ENCODE measurements at places on chromosomes 3 and 15.

- no peak for DNase-seq
Measured at GRCh38 chr3:16388850-16389441, 123.9 kb downstream of the OXNAD1 start.

DNA sequence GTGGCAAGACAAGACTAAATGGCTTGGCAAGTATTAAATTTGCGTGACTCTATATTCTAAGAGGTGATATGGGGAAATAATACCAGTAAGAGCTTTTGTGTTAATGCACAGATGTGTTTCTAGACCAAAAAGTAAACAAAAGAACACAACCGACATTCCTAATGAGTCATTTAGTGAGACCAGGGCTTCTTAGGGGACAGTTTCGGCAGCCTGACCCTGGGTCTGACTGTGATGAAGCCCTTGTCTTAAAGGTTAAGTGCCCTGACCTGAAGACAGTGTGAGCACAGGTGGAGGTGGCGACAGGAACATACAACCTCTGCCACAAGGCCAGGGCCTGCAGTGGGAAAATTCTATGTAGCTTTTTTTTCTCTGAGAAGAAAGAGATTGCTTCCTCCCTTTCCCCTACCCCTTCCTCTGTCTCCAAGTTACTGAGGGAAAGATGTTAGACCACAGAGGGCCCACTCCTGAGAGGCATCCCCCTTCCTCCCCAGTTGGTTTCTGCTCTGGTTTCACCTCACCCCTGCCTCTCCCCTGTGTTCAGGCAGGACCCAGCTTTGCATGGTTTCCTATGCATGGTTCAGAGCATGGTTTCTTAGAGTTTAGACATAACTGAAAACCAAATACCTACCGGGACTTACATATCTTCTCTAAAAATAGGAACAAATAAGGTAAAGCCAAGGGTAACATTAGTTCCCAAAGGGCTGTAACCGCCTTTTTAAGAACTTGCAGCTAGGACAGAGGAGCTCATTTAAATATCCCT, 24.8 kb upstream of the CMTM7 start:
- DNase-seq, result no peak

DNA sequence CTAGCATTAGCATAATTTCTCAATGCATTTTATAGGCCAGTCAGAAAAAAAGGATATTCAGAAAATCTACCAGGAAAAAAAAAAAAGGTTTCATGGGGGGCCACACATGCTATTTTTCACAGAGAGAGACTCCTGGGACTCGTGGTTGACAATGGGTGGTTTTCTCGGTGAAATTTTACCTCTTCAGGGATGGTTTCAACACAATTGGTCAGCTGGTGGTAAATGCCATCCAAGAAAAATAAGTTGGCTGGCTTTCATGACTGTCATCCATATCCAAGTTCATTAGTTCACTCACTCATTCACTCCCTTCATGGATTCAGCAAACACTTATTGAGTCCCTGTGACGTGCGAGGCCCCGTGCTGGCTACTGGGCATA, 217.3 kb downstream of the SHQ1 start:
- no peak for DNase-seq

GRCh38 chr15:73573037-73573436, 60.2 kb downstream of the NPTN start:
- DNase-seq, result no peak

DNA sequence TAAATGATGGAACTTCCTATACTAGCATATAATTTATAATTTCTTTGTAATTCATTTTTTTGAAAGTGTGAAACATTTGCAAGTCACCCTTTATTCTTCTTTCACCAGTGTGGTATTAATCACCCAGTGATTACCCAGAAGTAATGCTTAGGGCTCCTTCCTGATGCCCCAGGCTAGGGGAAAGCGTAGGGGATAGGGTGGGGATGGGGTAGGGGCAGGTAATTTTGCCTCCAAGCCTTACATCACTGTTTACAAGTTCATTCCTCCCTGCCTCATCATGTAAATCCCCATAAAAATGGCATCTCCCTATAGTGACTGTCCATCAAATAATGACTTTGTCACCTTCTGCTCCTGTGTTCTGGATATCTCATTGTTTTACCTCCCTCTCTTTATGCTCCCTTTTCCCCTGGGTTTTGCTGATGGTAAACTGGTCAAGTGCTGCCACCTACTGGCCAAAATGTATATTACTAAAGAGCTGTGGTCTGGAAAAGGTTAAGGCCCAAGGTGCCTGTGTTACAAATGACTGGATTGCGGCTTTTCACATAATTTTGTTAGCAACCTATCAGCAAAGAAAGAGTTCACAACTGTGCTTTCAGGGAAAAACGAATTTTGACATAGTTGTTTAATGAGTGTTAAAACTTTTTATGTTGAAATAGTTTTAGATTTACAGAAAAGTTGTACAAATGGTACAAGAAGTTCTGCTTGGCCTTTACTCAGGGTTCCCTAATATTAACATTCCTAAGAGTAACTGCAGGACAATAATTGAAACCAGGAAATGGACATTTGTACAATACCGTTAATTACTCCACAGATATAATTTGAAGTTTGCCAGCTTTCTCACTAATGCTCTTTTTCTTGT, 54.7 kb downstream of the ONECUT1 start:
- peak; percentile 59 for DNase-seq

DNA sequence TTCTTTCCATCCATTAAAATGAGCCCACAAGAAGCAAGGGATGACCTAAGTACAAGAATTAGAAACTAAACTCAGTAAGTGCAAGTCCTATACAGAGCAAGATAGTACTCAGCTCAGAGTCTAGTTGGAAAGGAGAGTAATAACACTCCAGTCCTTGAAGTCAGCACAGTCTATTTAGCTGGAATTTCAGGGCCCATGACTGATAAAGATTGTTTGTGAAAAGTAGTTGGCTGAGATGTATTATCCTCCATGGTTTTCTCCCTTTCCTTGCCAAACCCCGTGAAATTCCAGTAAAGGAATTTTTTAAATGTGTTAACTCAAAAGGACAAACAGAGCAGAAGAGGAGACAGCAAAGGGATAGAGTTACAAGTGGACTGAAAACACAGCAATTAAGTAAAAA, 127.2 kb upstream of the STT3B start:
- DNase-seq, result no peak

- DNase-seq, result peak; percentile 32
Measured at GRCh38 chr15:68578980-68579935, at the start of gene CORO2B. TSS of gene CORO2B (plus strand) at chr15:68578993. CDS start at chr15:68579263, 270 bp downstream.

- DNase-seq, result no peak
Measured at GRCh38 chr3:126713199-126713598, 9.2 kb downstream of the CHCHD6 start.

- DNase-seq, result no peak
Measured at GRCh38 chr3:105948101-105948500, 79.3 kb upstream of the CBLB start.

DNA sequence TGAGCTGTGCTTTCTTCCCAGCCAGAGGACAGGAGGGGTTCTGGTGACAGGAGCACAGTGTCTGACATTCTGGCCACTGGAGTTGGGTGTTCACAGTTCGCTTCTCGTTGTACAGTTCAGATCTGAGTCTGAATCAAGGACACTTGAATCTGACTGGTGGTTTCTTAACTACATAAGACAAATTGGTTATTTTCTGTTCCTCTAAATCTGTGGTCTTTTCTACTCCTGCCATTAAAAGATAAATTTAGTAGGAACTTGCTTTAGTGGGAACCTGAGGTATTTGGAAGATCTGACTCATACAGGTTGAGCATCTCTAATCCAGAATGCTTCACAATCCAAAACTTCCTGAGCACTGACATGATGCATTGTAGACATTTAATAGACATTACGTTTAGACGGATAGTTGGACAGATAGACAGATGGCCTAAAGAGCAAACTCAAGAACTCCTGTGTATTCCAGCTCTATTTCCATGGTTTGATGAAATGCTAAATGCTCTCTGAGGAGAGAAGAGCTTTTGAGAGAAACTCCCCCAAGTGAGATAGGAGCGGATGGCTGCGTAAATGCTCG, 71.0 kb downstream of the CCK start:
- no peak for DNase-seq

GRCh38 chr3:138800248-138800647, 34.5 kb downstream of the PIK3CB start:
- DNase-seq, result no peak

DNA sequence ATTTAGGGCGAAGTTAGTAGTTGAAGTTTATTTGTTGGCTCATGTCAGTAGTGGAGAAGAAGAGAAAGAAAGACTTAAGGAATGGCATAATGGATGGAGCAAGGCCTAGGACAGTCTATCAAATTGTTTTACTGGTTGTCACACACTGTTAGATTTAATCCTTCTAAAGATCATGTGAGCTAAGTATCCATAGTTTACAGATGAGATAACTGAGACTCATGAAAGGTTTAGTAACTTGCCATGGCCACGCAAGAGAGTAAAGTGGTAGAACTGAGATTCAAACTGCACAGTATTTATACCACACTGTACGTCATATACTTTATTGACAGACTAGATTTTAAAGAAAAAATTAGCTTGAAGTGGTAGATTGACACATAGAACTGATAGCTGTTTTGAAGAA, 11.4 kb downstream of the SPRED1 start:
- DNase-seq, result peak; percentile 9

DNA sequence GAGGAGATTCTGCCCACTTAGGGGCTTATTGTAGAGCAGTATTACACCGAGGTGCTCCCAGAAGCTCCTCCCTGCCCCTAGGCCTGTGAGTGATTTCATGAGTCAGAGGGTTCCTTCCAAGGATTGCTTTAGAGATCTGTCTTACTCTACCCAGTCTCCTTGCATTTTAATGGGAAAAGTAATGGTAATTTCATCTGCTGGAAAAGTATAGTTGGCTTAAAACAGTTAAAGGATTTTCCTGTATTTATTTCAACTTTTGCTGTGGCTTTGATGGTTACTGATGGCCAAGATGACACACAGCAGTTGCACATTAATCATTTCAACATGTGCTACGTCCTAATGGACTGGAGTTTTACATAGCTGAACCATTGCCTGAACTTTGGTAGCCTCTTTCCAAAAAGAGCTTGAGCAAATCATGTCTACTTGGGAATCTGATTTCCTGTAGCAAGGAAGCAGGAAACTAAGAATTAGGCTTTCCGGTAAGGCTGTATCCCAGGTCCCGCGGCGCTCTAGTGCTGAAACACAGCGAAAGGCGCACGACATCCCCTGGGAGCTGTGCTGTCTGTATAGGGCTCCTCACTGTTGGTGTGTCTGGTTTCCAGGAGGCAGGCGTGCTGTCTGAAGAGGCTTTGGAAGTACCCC, 9.2 kb upstream of the PGPEP1L start:
- peak; percentile 68 for DNase-seq

DNA sequence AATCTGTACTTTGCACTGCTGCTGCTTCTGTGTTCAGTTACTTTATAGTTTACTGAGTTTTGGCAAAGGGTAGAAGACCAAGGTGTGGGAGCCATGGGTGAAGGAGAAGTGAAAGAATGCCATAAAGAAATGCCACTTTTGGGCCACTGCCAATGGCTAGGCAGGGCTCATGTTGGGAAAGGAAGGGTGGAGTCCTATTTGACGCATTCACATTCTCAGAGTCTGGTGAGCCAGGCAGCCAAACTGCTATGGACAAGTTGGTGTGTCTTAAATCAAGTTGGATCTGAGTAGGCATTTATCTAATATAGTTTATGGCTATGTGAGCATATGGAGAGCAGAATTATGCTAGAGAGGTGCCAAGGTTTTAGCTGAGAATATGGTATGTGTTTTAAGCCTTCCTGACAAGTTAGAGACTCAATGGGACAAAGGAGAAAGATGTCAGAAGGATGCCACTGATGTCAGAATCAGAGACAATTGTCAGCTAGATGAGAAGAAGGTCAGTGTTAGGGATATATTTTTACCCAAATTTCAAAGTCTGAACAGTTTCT, 296.1 kb downstream of the AGBL1 start:
- no peak for DNase-seq

DNA sequence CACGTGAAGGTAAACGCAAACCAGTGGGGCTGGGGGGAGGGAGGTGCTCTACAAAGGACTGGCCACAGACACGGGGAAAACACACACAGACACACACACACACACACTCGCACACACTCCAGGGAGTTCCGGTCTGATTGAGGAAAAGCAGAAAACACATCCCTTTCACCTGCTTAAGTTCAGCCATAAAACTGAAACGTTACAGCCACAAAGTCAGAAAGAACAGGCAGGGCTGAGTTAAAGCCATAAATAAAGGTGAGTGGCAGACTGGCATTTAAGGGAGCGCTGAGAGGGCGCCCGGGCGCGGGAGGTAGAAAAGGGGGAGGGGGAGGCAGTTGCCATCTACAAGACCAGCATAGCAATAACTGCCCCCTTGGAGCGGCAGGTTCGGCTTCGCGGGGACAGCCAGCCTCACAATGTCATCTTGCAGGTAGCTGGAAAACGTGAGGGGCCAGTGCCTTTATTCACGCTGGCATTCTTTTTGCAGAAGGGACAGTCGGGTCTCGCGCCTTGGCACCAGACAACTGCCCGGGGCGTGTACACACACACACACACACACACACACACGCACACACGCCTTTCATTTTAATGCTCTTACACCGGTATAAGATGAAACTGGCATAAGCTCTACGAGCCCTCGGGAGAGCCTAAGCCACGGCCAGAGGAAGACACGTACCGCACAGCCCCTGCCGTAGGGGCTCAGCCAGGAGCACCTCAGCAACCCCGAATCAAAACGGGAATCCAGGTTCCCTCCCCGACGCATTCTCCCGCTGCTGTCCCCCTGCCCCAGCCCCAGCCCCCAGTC, 866 bp downstream of the TNIK start:
- no peak for DNase-seq

DNA sequence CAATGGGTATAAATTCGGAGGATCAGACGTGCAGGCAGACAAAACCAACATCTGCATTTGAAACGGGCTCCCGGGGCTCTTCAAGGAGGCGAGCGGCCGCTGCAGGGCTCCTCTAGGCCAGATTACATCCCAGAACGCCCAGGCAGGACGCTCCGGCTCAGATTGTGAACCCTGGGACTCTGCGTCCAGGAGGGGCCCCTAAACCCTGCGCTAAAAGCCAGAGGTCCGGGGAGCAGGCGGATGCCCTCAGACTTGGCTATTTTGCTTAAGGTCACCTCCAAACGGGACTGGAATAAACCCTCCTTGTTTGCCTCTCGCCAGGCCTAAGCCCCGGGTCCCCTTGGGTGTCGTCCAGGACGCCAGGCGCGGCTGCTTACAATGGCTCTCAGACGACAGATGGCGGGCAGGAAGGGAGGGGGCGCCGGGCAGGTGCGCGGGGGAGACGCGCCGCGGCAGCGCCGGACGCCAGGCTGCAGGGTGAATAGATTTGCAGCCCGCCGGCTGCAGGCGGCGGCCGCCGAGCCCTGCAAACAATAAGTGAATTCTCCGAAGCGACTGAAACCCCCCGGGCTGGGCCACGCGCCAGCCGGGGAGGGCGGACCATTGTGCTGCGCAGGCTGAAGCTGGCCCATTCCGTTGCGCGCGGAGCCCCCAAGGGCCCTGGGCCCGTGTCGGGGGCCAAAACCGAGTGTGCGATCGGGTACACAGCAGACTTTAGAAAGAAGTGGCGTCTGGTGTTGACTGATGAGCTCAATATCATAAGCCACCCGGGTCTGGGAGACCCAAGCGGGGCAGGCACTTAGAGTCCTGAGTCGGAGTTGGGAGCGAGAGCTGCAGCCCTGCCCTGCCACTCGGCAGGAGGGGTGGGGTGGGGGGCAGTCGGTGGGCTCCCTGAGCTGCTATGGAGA, 32.3 kb upstream of the AMOTL2 start:
- no peak for DNase-seq
